Activated CD4-positive, alpha-beta T cell treated with anti-CD3 and anti-CD28 coated beads for 48 hours (primary cell): ENCODE measurements at places on chromosomes 3 and 15.

- DNase-seq: no peak
These were observed 37.6 kb upstream of the DUSP7 start for GRCh38 chr3:52093756-52094545.

DNA sequence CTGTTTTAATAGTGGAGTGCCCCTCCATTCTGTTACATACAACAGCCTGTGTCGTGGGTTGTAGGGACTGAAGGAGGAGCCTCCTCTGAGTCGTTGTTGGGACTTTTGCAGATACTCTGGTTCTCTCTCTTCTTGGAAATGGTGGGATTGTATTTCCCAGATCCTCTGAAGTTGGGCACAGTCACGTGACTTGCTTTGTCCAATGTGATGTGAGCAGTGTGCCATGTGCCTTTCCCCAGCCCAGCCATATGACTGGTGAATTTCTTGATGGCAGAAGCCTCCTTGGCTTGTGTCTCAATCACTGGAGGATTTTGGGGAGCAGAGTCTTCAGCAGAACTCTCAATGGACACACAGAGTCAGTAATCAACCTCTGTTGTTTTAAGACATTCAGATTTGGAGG is 36.2 kb downstream of the RASGRF1 start:
- no peak for DNase-seq

DNA sequence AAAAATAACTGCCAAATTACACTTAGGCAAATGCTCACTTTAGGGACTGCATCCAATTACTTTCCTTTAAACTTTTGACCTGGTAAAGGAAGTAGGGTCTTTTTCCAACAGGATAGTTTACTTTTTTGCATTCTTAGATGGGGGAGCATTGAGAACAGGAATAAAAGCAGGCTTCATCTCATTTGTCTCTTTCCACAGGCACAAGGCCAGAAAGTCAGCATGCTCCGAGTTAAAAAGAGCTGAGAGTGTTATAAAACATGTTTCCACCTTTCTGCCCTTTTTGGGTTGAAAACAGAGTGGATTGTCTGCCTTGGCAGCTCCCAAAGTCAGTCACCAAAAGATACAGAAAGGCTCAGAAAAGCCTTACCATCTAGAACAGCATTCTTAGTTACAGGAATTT is 404.9 kb upstream of the ALCAM start:
- DNase-seq: no peak

DNA sequence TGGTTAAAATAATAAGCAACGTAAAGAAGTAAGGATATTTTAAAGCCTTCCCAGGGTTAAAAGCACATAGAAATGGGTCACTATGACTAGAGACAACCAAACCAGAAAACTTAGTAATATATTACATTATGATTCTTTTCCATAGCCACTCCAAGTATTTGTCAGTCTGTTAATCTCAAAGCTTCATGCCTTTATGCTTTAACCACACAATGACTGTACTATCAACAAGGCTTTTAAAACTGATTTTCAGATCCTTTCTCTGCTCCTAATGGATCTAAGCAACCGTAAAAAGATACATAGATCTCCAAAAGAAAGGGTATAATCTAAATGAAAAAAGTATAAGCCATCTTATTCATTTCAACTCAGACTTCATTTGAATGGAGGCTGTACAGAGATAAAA is 14.4 kb downstream of the SECISBP2L start:
- DNase-seq: no peak

GRCh38 chr15:99514306-99514705 is 51.5 kb upstream of the MEF2A start:
- no peak for DNase-seq

DNA sequence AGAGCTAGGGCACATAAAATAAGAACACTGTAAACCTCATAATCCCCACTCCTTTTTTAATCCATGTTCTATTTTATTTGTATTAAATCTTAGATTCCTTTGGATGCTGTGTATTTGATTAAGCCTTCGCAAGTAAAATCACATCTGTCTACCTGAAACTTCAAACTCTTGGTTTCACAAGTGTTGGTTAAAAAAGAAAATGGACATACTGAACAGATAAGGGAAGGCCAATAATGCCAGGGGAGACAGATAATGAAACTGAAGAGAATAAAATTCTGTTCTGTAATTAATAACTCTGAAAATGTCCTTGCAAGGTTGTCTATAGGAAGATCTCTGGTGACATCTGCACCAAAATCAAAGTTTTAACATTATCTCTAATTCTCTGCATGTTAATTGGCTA is 114.2 kb downstream of the ULK4 start:
- DNase-seq: no peak

- DNase-seq: peak; percentile 89
These were observed 2.6 kb downstream of the CCDC9B start for GRCh38 chr15:40338041-40338657.

DNA sequence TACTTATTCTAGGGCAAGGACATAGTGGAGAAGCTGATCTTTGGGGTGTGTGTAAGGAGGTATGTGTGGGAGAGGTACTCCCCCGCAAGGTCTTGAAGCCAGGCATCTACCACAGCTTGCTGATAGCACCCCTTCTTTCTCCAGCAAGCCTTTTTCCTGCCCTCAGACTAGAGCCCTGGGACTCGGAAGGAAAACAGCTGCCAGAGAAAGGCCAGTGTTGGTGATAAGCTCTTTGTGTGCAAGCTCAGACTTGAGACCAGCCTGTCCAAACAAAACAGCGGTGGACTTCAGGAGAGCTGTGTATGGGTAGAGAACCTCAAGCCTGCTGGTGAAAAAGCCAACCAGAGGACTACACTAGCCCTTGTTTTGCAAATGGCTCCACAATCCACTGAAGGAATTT is 1028.6 kb downstream of the MCTP2 start:
- DNase-seq: no peak

- DNase-seq: no peak
These were observed 38.4 kb downstream of the ITPR1 start for GRCh38 chr3:4531478-4532025.

DNA sequence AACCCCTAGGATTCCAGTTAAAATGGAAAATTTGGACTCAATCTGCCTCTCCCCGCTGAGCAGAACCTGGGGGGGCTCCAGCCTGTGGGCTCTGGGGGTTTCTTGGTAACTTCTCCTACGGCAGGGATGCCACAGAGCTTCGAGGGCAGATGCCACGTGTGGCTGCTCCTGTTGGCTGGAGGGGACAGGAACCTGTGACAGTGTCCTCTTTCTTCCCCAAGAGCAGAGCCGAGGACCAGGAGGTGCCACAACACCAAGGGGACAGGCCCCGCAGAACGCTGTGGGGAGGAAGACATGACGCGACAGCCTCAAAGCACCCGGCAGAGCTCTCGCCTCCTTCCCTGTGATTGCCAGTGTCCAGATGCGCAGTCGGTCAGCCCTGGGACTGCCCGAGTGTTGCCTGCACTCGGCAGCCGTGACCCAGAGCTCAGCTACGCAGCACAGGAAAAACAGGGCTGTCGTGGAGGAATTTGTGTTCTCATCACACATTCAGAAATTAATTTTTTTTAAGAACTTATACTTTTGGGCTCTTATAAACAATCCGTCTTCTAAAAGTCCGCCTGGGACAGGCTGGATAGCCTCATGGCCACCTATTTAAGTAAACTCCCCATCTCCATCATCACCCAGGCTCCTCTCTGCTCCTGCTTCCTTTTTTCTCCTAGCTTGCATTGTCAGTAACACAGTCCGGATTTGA is 131.9 kb upstream of the MEF2A start:
- DNase-seq: no peak

GRCh38 chr3:10173926-10174435 is 9.3 kb downstream of the IRAK2 start:
- DNase-seq: no peak
